ENCODE measurements at places on chromosomes 16 and 17.
A peak's percentile ranks its signal among the peaks of the same experiment; 100 is the strongest.

DNA sequence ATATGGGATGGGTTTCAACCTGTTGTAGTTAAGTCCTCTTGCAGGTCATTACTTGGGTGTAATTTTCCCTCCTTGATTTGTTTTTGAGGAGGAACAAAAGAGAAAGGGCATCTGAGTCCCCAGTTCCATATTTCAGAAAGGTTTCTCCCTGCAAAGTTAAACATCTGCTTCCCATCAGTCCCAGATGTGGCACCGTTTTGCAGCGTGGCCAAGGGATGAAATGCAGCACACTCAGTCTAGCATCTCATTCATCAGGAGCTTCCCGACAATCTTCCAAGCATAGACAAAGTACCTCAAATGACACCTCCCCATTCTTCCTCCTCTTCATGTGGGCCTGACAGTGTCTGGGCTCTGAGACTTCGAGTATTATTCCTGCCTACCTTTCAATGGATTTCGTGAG, 363.7 kb upstream of the SOX9 start:
- DNase-seq, result no peak

- no peak for DNase-seq
Measured at GRCh38 chr17:68768804-68769203, 167.6 kb upstream of the FAM20A start.

- DNase-seq, result no peak
Measured at GRCh38 chr17:76039121-76039520, 12.0 kb upstream of the EVPL start.

DNA sequence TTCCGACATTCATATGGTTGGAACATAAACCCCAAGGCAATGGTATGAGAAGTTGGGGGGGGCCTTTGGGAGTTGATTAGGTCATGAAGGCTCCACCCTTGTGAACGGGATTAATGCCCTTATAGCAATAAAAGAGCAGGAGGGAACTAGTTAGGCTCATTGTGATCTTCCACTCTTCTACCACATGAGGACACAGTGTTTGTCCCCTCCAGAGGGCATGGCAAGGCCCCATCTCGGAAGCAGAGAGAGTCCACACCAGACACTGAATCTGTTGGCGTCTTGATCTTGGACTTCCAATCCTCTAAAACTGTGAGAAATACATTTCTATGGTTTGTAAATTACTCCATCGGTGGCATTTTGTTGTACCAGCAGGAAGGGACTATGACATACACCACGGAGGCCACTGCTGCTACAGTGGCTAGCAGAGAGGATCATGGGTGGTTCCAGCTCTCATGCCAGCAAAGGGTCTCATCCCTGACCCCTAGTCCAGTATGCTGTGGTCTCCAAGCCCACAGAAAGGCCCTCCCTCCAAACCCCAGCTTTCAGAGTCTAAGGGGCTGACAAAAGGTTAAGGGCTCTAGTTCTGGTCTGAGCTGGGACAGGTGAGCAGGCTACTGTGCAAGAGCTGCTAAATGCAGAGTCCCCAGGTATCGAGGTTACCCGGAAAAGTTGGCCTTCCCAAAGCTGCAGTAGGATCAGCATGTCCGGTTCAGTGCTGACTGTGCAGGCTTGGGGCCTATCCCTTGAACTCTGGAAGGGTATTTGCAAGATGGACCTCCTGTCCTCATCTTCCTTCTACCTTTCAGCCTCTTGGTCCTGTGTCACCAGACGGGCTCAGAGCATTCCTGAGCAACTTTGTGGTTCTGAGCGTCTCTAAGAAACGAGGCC, 12.2 kb downstream of the CCR7 start:
- DNase-seq, result no peak

- DNase-seq, result no peak
Measured at GRCh38 chr16:85948616-85949265, 49.8 kb downstream of the IRF8 start.

DNA sequence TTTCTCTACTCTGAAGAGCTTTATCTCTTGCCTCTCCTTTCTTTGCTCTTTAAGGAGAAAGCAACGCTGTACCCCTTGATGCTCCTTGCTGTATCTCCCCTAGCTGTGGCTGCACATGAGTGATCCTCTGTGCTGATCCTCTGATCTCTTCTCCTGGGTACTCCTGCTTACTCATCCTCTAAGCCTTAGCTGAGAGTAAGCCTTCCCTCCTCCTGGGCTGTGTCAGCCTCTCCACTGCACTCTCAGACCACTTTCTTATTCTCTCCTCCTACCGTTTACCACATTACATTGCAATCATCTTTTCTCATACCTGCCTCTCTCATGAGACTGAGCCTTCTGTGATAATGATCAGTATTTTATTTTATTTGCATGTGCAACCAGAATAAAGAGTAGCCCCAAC, 25.1 kb downstream of the SOX9 start:
- no peak for DNase-seq

DNA sequence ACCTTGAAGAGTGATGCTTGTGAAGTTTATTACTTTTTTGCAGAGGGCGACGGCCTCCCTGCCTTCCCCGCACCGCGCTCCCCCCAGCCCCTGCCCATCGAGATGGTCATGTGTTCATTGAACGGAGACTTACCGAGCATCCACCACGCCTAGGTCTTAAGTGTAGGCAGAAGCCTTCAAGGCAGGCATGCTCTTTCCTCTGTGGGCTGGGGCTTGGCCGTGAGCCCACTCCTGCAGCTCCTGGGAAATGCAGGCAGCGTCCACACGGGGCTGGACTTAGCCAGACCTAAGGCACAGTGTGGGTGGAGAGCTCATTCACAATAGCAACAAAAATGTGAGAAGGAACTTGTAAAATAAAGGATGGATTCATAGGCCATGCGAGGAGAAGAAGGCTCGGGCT, 19.2 kb downstream of the RNF213 start:
- DNase-seq, result peak; percentile 62

DNA sequence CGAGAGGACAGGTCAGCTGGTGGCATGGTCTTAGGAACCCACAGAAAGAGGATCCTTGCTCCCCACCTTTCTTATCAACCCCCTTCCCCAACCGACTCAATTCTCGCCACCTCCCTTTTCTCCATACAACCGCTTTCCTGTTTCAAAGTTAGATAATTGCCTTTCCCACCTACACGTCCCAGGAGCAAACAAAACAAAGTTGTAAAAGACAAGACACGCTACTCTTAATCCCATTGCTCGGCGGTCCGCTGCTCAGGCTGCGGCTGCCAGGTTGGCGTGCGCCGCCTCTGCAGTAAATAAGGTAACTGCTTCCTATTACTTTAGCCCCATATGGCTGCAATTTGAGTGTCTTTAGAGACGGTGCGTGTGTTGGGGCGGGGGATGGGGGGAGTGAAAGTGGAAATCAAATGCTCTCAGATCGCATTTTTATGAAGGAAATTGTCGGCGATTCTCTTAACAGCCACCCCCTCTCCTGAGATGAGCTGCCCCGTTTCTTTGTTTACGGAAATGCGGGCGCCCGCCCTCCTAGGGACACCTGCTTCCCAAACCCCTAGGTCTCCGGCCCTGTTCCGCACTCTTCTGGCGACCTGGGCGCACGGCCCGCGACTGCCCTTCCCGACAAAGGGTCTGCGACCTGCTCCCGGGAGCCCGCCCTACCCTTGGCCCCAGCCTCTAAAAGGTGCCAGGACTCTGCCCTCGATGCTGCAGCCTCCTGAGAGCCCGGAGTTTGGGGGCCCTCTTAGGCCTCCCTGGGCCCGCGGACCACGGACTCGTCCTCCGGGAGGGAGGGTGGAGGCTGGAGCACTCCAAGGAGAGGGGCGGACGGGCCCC, 3.7 kb upstream of the CBX8 start:
- DNase-seq, result peak; percentile 65

- no peak for DNase-seq
Measured at GRCh38 chr17:59160157-59161025, 4.8 kb downstream of the PRR11 start.

- DNase-seq, result no peak
Measured at GRCh38 chr16:51276336-51276735, 125.3 kb upstream of the SALL1 start.

GRCh38 chr16:85190572-85190971, 78.3 kb upstream of the CIBAR2 start:
- DNase-seq, result no peak

- DNase-seq, result no peak
Measured at GRCh38 chr17:67865438-67865837, 40.1 kb downstream of the BPTF start.
